Activated naive CD4-positive, alpha-beta T cell treated with anti-CD3 and anti-CD28 coated beads, Interleukin-2, amount 50 U/mL, for 72 hours (primary cell): ENCODE measurements at places on chromosomes 1 and 21. TPM values are rescaled to one million over a fixed set of nuclear protein-coding genes. Genes with fewer than 3 reads are reported as not detected.

Gene MFN2
- total RNA-seq = 62.3 TPM

Gene ALX3
- total RNA-seq = not detected

Gene CLCNKA
- total RNA-seq = not detected

Gene FCGR3B
- total RNA-seq = not detected

Gene TFF3
- not detected for total RNA-seq

Gene TMIGD3
- total RNA-seq = not detected

Gene SAMSN1
- 89.4 TPM for total RNA-seq

Gene HES3
- not detected for total RNA-seq

Gene TMOD4
- 0.78 TPM for total RNA-seq

Gene TNFAIP8L2
- 18.5 TPM for total RNA-seq

Gene SMIM1
- 2.7 TPM for total RNA-seq

Gene TIE1
- 0.36 TPM for total RNA-seq
